ENCODE measurements at places on chromosomes 12 and 14.

DNA sequence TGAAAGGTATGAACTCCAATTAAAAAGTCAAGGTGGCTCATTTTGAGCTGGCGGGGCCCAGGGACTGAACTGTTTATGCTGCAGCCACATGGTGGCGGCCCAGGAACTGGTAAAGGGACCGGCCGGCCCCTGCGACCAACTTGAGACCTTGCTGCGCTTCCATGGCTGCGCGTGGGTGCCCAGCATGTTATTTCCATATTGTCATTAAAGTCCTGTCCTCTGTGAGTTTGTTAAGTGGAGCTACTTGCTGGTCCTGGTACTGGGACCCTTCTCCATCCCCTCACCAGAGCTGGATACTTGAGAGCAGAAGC lies 62.3 kb downstream of the BEGAIN start:
- no peak for DNase-seq

DNA sequence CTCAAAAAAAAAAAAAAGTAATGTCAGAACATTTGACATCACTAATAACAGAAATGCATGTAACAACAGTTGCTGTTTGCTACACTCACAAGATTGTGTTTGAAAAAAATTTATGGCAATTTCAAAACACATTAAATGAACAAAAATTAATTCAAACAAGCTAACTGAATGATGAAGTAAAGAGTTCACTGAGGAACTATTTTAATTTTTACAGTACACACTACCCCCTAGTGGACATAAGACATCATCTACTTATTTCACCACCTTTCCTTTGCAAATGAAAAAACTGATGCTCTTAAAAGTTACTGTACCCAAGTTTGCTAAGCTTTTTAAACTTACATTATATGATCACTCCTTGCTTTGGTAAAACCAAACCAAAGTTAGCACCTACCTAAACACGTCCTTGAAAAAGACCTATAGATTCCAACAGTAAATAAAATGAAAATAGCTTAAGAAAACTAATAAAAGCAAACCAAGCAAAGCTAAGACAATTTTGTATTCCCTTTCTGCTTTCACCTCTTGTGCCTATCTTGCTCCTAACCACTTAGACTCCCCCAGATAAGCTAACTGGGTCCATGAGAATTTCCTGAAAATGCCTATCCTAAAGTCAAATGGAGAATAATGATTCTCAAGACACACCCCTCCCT lies 22.2 kb downstream of the UBE2N start:
- peak; percentile 49 for DNase-seq

GRCh38 chr14:101187816-101188570 lies 284.5 kb upstream of the RTL1 start:
- DNase-seq: no peak

- no peak for DNase-seq
These were observed 9.6 kb downstream of the OR6S1 start for GRCh38 chr14:20631880-20632389.

DNA sequence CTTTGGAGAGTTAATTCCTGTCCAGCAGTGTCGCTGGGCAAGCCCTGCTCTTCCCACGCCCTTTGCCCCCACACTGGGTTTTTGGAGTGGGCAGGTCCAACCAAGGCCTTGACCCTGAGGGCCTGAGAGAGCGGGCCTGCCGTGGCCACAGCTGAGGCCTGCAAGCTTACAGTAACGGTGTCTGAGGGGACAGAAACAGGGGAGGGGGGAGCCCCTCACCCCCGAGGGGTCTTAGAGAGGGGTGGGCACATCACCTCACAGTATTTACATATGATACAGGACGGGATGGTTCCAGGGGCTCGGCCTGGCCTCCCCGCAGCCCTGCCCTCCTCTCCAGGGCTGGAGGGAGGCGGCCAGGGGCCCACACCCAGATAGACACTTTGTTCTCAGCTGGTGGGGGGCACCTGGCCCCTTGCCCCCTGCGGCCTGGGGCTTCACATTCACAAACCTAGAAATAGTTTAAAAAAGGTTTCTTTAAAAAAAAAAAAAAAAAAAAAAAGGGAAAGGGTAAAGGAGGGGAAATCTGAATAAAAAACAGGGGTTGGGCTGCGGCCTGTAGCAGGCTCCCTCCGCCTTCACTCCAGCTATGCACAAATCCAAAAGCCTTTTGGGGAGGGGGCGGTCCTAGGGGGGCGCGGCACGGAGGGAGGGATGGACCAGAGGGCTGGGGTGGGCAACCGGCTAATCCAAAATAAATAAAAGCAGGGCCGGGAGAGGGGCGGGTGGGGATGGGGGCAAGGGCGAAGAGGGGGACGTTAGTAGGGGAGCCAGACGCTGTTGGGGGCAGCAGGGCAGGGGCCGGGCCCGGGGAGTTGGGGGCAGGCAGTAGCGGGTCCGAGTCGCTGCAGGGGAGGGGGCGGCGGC lies 14.8 kb upstream of the PLA2G1B start:
- no peak for DNase-seq

- no peak for DNase-seq
These were observed 9.6 kb upstream of the SMARCC2 start for GRCh38 chr12:56198836-56199235.

DNA sequence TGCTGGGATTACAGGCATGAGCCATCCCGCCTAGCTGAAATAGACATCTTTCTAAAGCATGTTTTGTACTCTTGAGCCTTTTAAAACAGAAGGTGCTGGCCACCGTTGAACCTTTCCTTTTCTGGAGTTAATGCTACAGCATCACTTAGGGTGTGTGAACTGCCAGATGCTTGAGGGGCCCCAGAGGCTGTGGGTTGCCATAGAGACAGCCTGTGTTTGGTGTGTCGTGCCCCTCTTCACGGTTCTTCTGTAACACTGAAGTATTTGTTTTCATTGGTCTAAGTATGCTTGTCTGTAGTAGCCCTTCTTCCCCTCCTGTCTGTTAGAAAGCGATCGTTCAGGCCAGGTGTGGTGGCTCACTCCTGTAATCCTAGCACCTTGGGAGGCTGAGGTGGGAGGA lies 30.8 kb downstream of the PLEKHG3 start:
- DNase-seq: no peak

DNA sequence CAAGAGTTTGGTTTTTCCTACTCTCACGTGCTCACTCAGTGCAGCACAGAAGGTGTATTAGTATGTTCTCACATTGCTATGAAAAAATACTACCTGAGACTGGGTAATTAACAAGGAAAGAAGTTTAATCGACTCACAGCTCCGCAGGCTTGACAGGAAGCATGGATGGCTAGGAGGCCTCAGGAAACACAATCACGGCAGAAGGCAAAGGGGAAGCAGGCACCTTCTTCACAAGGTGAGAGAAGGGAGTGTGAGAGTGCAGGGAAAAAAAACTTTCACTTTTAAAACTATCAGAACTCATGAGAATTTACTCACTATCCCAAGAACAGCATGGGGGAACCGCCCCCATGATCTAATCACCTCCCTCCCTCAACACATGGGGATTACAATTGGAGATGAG lies 185.8 kb upstream of the TMPO start:
- no peak for DNase-seq

DNA sequence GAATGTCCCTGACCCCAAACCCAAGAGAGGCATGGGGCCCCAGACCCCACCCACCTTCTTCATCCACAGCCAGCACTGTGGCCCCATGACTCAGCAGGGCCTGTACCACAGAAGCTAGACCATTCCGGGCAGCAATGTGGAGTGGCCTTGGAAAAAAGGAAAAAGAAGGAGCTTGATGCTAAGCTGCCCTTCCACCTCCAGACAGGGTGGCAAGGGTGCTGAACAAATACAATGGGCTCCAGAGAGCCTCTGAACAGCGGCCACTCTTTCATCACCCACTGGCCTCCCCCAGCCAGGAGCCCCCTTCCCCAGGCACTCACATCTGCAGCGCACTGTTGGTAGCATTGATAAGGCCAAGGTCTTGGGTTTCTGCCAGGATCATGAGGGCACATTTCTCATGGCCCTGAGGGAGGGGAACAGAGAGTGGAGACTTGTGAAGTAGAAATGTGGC lies 13.9 kb downstream of the SLC39A5 start:
- DNase-seq: no peak

DNA sequence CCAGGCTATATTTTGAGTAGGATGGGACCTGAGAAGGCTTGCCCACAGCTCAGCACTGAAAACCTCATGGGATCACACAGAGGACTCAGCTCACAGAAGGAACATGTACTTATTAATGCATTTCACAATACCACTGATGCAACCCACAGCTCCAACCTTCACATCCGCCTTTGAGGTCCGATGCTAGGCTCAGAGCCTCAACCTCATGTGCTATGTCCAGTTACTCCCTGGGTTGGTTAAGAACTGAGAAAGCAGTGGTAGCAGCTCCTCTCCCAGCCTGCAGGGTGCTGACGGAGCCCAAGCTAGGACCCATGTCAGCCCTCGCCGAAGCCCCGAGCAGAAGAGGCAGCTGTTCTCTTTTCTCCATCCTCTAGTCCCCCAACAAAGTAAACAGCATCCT lies 52.9 kb downstream of the SPTB start:
- DNase-seq: no peak

- no peak for DNase-seq
These were observed 40.5 kb downstream of the DUSP6 start for GRCh38 chr12:89311703-89312293.

- peak; percentile 63 for DNase-seq
These were observed 3.3 kb downstream of the CD4 start for GRCh38 chr12:6792522-6793201.

GRCh38 chr14:89803542-89803941 lies 151.0 kb downstream of the EFCAB11 start:
- no peak for DNase-seq

DNA sequence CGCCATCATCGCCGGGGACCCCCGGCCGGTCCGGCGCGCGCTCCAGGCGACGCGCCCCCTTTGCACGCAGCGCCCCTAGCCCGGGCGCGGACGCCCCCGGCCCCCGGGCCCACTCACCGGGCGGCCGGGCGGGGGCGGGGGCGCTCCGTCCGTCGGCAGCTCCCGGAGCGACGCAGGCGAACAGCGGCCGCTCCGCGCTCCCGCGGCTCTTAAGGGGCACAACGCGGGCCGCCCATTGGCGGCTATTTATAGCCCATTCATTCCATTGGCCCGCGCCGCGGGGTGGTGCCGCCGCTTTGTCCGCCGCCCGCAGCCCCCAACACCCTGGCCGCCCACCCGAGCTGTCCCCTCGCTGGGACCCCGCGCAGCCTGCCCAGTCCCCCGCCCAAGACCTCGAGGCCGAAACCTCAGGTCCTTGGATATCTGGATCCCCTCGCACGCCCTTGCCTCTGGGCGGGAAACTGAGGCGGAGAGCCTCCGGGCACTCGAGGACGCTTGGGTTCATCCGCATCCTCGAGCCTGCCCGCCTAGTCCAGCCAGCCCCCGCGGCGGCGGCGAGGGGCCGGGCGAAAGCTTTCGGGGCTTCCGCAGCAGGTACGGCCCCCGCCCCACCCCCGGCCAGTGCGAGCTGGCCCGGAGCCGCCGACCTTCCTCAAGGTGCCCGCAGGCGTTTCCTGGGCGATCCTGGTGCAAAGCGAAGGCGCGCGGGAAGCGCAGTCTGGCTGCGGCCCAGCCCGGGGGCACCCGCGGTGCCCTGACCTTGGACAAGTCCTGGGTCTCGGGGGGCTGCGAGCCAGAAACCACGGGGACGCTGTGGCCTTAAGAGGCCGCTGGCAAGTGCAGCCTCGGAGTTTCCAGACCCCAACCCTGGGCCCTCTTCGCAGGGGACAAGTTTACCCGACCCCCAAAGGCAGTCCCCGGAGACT lies at the start of gene CKB:
Gene CKB, minus strand, starts transcription at position 182 of the 926 bp plus-strand sequence. CDS start 337 bp downstream, outside the sequence.
- no peak for DNase-seq

DNA sequence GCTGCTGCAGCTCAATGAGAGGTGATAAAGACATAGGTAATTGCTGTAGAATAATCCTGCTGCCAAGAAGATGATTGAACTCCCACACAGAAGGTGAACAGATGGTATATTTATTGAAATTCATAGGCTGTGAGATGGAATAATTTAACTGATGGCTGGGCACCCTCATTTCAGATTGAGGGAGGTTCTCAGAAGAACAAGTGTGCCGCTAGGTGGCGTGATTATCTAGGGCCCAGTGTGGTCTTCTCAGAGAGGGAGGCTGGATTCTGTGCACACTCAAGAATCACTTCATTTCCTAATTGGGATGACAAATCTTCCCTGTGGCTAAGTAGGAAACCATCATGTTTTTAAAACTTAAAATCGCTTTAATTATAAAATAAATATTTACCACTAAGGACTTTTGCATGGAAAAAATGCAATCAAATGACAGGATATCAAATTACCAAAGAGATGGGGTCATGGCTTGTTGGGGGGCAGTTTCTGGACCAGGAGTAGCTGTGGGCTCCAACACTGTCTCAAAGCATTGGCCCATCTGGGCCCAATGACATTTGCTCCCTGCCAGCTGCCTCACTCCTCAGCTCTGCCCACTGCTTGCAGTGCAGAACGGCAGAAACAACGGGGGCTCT lies 132.3 kb downstream of the SNAPC1 start:
- DNase-seq: peak; percentile 55

DNA sequence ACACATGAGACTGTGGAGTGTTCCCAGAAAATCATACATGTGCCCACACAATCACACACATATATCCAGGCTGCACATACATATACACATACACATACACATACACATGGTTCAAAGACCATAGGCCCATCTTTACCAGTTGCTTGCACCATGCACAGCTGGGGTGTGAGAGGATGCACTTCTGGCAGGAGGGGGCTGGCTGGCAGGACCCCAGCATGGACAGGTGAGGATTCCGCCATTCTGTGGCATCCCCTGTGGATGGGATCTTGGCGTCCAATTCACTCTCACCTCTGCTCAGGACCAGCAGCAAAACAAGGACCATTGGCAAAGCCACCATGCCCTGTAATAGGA lies 7.0 kb downstream of the ITGB7 start:
- DNase-seq: no peak

DNA sequence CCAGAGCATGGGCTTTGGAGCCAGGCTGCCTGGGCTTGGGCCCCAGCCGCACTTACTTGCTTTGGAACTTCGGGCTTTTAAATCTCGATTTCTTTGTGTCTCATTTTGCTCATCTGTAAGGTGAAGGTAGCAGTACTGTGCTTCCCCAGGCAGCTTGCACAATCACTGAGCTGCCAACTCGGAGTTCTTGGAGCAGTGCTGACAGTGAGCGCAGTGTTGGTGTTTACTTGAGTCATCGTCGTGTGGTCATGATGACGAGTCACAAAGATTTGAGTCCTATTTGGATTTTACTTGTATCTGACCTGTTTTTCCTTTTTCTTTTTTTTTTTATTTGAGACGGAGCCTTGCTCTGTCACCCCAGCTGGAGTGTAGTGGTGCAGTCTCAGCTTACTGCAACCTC lies 31.3 kb upstream of the ATF1 start:
- no peak for DNase-seq

GRCh38 chr12:110310763-110311162 lies 29.7 kb downstream of the ATP2A2 start:
- no peak for DNase-seq

DNA sequence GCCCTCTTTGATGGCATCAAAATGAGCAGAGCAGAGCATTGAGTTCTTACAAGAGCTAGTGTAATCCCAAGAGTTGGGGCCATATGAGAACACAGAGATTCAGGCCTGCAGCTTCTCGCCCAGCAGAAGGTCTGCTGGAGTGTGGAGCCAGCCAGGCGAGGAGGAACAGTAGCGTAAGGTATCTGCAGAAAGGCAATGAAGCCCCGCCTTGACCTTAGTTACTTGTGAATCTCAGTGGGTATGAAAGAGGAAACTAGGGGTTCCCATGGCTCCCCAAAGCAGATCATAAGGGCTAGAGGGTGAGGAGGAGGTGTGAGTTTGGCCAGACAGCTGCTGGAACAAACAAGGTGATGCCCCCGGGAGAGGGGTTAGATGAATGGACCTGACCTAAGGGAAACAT lies 49.4 kb downstream of the SLC8A3 start:
- no peak for DNase-seq

- no peak for DNase-seq
These were observed 39.8 kb upstream of the MEG3 start for GRCh38 chr14:100786131-100786530.

Data from Jurkat, Clone E6-1 (cell line).